Cardiac fibroblast (primary cell): ENCODE measurements at places on chromosomes 4 and X.

GRCh38 chr4:17494258-17495190, 17.4 kb downstream of the QDPR start:
- DNase-seq, result peak; percentile 88

GRCh38 chr4:168099195-168099594, 6.9 kb downstream of the ANXA10 start:
- no peak for DNase-seq

DNA sequence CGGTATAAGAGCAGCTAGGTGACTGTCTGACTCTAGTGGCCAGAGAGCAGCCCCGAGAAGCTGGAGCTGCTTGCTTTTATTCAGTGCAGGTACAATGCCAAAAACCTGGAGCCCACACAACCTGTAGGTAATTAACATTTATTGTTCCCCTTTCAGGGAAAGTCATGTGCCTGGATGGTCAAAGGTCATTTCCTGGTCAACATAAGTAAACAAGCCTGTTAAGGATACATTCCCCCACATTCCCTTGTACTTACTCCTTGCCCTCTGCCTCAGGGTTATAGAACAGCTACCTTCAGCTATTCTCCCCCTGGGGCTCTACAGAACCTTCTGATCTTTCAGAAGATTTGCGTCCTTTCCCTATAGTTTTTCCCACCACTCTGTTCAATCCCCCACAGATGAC, 253.4 kb downstream of the TMA16 start:
- no peak for DNase-seq

DNA sequence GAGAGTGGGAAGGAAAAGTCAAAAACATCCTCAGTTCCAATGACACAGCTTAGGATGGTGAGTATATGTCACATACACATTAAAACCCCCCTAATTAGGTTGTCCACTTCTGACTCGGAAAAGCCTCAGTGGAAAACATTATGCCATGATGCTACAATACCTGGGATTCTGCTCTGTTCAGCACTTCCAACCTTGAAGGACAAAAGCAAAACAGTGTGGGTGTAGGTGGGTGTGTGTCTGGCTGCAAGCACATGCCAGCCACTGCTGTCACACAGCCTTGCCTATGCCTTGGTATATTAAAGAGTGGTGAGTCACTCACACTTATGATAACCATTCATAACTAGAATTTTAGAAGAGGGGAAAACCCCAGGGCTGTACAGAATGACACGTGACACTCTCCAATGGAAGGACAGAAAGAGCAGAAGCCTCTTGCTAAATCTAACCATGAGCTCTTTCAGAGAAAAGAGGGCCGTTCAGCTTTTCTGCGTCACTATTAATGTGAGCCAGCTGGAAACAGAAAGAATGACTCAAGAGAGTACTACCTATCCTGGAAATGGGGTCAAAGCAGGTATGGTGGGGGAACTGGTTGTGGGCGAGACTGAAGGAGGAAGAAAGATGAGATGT, 159.6 kb downstream of the TET2 start:
- DNase-seq, result peak; percentile 4

DNA sequence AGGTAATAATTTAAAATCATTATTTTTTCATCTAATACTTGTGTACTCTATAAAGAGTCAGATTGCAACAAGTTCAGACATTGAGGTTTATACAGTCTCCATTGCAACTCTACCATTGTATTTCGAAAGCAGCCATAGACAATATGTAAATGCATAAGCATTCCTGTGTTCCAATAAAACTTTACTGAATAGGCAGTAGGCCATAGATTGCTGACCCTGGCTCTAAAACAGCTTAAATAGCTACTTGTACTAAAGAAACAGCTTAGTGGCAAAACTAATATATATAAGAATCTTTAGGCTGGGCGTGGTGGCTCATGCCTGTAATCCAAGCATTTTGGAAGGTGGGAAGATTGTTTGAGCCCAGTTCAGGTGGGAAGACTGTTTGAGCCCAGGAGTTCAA, 115.3 kb downstream of the PRSS12 start:
- no peak for DNase-seq

DNA sequence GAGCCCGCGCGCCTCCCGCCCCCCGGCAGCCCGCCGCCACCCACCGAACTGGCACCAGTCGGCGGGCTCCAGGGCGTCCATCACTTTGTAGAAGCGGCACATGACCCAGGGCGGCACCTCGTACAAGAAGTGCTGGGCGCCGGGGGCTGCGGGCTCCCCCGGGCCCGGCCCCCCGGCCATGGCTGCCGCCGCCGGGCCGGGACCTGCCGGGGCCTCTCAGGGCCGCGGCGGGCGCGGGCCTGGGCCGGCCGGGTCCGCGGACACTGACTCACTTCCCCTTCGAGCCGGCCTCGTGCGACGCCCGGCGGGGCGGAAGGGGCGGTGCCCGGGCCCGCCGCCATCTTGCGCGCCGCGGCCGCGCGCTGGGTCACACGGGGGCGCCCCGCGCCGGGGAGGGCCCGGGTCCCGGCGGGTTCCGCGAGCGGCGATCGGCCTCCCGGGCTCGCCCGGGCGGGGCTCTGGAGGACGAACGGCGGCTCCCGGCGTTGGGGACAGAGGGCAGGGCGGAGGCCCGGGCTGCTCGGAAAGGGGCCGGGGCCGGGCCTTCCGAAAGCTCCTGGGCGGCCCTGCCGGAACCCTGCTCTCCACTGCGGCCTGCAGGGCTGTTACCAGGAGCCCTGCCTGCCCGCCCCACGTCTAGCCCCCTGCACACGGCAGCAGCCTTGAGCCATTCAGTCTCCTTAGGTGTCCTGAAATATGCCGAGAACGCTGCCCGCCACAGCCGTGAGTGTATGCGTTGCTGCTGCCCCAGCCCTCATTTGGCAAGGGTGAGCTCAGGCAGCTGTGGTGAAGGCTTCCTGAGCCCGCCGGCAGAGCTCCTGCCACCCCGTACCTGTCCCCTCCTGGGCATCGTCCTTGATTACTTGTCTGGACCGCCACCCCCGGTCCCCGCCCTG, at the start of gene IRAK1:
Gene IRAK1, minus strand, starts transcription at position 270 of the 896 bp plus-strand sequence. Its CDS starts 90 bp downstream, at position 180.
- DNase-seq, result peak; percentile 69

- DNase-seq, result peak; percentile 12
Measured at GRCh38 chrX:29852767-29853166, 362.6 kb upstream of the MAGEB2 start.

DNA sequence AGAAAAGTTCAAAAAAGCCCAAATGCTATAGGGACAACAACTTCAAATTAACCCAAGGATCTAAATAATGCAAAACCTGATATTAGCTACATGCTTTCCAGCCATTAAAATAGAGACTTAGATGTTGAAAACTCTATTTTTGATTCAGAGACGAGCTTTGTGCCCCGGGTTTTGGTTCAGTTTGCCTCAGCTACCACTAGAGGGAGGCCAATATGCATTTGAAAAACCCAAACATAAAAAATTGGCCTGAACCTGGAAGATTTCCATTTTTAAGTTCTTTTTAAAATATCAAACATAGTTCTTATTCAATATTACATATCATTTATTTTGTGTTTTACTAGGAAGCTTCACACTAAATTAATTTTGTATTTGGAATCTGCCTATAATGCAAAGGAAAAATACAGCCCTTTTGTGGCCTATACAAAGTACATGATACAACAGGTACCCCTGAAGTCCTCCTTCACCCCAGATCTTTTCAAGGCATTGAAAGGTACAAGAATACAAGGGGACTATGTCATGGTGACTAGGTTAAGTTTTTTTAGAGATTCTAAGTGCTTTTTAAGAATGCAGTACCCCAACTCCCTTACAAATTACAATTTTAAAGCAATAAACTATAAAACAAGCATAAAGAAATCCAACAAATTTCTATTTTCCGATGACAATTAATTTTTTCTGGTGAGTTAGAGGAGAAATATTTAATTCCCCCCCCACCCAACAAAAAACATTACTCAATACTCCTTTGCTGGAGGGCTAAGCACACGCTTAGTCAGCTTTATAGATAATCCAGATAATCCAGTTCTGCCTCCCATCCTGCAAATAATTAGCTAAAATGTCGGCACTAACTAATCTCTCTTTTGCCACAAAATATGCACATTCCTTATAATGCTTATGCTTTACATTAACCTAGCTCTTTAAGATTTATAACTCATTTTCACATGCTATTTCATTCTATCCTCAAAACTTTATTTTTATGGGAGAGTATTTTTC, 97.7 kb upstream of the PTPN13 start:
- peak; percentile 71 for DNase-seq

DNA sequence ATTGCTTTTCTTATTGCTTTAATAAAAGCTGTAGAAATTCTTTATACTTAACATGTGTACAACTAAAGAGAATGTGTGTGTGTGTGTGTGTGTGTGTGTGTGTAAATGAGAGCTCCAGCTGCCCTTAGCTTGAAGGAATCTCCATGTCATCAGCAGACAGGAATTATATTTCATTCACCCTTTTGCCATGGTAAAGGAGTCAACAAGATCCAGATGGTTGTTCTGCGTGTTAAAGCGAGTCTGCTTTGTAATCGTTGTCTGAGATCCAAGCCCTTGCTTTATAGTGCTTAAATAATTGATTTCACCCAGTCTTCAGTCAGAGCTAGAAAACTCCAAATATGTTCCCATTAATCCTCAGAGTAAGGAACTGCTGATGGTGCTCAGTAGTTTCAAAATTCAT, 285.5 kb downstream of the PDGFC start:
- DNase-seq, result peak; percentile 77

GRCh38 chrX:145506214-145506613, 258.9 kb downstream of the SPANXN1 start:
- no peak for DNase-seq

DNA sequence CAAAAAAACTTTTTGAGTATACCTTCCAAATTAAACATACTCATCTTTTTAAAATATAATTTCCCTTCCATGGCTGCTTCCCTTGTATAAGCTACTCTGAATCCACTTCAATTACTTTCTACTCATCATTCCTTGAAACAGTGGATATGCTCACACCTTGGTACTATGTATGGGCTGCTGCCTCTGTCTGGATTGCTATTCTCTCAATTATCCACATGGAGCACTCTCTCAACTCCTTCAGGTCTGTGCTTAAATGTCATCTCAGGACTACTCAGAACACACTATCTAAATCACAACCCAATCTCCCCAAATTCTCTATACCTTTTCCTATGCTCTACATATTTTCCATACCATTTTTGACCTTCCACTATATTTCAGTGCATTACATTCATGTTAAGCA, 898.9 kb upstream of the EPHA5 start:
- no peak for DNase-seq

DNA sequence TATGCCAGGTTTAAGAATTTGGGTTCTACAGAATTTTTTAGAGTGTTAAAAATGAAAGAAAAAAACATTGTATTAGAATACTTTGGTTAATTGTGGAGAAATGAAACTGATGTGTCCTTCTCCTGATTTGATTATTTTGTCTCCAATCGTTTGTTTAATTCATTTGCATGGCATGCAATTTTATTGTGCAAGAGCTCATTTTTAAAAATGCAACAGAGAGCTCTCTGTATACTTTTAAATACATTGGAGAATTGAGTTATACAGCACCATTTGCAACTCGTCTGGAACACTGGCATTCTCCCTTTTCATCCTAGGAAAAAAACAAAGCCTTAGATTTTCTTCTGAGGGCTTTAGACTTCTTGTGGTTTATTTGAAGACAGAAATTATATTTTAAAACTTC, 689 bp downstream of the EXOC1L start:
- DNase-seq, result no peak

- DNase-seq, result peak; percentile 87
Measured at GRCh38 chrX:47662144-47662657, 3.2 kb upstream of the UXT start.

DNA sequence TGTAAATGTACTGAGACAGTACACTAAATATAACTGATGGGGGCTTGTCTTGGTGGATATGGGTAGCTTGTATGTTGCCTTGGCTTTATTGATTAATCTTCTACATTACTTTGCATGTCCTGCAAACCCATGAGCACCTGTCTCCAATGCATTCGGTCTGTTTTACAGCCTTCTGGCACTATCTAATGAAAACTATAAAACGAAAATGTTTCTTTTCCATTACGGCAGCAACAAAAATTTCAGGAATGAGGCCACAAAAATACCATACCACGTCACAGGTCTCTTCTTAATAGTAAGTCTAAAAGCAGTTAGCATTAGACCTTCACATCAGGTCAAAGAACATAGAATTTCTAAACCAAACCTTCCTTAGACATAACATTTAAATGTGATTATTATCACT, 49.8 kb downstream of the EDNRA start:
- DNase-seq, result no peak

GRCh38 chr4:80717204-80717603, 313.3 kb upstream of the BMP3 start:
- DNase-seq, result no peak

DNA sequence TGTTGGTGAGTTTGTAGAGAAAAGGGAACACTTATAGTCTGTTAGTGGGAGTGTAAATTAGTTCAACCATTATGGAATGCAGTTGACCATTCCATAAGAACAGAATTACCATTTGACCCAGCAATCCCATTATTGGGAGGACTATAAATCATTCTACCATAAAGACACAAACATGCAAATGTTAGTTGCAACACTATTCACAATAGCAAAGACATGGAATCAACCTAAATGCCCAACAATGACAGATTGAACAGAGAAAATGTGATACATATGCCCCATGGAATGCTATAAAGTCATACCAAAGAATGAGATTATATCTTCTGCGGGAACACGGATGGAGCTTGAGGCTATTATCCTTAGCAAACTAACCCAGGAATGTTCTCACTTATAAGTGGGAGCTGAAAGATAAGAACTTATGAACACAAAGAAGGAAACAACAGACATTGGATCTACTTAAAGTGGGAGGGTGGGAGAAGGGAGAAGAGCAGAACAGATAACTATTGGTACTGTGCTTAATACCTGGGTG, 1819.2 kb upstream of the ADGRL3 start:
- DNase-seq, result no peak

DNA sequence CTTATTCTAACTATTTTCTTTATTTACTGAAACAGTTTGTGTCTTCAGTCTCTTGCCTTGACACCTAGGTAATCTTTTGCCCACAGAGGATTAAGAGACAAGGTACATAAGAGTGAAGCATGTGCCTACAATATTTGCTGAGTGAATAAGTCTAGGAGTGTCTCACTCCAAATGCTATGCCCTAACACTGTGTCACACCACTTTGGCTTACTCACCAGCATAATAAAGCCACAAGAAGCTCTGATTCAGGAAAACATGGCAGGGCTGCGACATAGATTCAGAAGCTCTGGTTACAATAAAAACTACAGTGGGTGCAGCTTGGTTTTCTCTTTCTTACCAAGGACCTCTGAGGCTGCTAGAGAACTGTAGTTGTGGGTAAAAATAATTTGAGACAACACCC, 127.1 kb downstream of the RBM46 start:
- DNase-seq, result no peak

DNA sequence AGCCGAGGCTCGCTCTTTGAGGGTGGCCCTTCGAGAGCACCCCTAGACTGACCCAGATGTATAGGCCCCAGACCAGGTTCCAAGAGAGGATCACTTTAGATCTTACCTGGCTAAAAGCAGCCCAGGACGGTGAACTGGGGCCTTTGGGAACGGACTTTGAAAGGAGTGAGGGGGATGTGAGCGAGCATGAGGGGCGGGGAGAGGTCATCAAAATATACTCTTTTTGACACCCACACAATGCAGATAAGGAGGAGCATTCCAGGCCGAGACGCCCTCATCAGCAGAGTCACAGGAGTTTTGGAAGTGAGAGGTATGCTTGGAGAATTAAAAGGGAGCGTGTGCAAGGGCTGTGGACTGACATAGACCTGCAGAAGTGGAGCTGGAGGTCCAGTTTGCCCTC, 528 bp downstream of the NSDHL start:
- DNase-seq, result no peak
